ENCODE measurements at places on chromosomes 7 and 10.

- peak; percentile 26 for DNase-seq
These were observed 19.9 kb upstream of the LMOD2 start for GRCh38 chr7:123635551-123636359.

- DNase-seq, result no peak
These were observed 81.2 kb downstream of the HIPK2 start for GRCh38 chr7:139696552-139696951.

DNA sequence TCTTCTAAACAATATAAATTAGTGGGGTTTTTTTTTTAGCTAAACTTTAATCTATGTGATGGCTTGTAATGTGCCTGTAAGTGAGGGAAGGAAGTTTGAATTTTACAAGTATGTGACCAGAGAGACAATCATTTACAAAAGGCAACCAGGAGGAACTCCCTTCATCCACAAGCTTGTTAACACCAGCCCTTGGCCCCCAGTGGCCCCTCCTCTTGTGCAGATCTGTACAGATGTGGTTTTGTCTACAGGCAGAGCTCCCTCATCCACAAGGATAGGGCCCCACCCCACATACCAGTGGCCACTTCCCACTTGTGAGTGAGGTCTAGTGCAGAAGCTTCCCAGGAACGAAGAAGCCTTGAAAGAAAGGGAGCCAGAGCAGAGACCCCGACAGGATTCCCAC is 234.1 kb upstream of the KMT2E start:
- DNase-seq, result no peak

- peak; percentile 56 for DNase-seq
These were observed at the start of gene PLAU for GRCh38 chr10:73910764-73911552. Gene PLAU, plus strand, starts transcription at chr10:73911132. Its CDS starts 424 bp downstream, at chr10:73911556.

GRCh38 chr7:117630907-117631564 is 151.2 kb downstream of the CFTR start:
- no peak for DNase-seq

DNA sequence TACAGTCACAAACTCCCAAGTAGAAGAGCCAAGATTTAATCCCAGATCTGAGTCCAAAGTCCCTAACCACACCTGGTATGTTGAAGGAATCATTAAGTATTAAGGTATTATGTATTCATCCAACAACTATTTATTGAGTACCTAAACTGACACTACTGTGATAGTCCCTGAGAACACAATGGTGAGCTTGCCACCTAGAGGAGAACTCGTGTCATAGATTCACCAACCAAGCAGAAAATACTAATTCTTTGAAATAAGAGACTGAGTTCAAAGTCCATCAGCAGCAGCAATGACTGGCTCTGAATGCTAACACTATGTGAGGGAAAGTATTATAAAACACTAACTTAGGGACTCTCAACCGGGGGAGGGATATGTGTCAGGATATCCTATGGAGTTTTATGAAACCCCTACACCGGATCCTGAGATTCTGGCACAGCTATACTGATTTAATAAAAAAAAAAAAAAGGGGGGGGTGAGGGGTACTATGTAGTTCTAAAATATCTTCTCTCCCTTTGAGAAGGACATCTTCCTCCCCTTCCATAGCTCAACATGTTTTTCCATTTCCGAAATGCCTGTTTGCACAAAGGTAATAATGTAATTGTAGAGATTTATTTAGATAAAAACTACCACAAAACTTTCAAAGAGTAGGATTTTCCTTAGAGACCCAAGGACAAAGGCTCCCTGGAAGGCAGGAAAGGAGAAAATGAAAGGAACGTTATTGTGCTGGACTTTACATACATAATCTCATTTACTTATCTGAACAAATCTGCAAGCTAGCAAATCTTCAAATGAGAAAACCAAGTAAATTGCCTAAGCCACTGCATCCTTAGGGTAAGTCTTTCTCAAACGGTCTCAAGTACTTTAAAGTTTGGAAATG is 1.6 kb downstream of the NCOA4 start:
- DNase-seq, result peak; percentile 52

GRCh38 chr7:2070151-2070763 is 162.5 kb downstream of the MAD1L1 start:
- no peak for DNase-seq

DNA sequence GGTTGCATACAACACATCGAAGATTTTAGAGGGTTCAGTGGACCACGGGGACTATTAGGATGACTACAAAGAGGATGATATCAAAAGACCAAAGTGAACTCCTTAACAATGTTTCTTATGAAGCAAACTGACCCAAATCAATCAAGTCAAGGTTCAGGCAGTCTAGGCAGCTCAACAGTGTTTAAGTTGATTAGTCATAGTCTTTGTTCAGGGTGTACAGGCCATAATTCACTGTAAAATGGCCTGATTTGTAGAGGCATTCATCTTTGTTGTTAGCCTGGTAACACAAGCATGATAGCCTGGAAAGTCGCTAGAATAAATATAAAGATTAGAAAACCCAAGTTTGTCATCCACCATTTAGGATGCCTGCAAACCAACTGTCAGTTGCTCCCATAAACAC is 32.6 kb downstream of the ANTXRL start:
- no peak for DNase-seq

Measured in HuH-7 (cell line).